ENCODE measurements at places on chromosomes 2 and 18.
A peak's percentile ranks its signal among the peaks of the same experiment; 100 is the strongest.

- DNase-seq, result no peak
These were observed 1134.2 kb upstream of the ZEB2 start for GRCh38 chr2:145654156-145654555.

- DNase-seq, result no peak
These were observed 19.4 kb downstream of the DOK1 start for GRCh38 chr2:74573747-74574562.

DNA sequence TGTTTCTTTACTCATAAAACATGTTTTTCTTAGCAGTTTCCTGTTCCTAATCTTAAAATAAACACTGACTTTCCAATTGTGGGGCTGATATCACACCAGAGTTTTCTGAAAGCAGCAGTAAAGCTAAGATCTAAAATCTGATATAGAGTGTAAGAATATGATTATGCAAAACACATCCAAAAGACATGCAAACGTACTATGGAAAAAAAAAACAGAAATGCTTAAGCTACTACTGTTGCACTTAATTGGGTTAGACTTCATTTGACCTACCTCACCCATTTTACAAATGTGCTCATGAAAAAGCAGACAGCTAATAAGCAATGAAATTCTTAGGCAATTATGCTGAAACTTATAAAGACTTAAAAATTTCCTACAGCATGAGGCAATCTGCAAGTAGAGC lies 10.5 kb downstream of the CYTIP start:
- no peak for DNase-seq

GRCh38 chr2:120254178-120254577 lies 1.5 kb downstream of the RALB start:
- DNase-seq, result no peak

- DNase-seq, result no peak
These were observed 251.7 kb upstream of the HNRNPA3 start for GRCh38 chr2:176960736-176961520.

GRCh38 chr2:69514819-69515218 lies 77.6 kb upstream of the NFU1 start:
- DNase-seq, result no peak

DNA sequence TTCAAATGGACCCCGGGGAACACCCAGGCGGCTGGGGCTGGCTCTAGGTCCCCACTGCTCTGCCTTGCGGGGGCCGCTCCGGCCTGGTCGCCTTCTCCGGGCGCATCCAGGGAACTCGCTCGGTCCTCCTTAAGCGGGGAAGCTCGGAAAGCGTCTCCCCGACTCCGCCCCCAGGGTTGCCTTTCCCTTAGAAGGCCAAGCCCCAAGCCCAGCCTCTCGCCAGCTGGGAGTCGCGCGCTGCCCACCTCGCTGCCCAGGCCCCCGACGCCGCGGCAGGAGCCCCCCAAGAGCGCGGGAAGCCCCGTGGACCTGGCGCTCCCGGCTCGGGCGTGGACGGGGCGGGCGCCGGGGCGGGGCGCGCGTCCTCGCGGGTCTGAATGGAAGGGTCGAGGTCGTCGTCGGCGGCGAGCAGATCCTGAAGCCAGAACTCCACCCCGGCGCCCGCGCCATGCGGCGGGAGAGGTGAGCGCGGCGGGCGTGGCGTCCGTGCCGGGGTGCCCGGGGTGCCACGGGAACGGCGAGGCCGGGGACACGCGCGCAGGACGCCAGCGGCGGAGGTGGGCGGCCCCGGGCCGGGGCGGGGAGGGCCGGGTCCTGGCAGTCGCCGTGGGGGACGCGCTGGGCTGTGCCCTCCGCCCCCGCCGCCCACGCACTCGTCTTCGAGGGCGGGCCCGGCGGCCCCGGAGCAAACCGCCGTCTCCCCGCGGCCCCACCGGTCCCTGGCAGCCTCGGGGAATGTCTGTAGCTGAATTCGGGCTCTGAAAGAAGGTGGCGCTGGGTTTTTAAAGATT lies at the start of gene BOK:
Gene BOK (plus strand): TSS at position 214 of the 791 bp plus-strand sequence. CDS start 739 bp downstream, outside the sequence.
- DNase-seq, result no peak

- no peak for DNase-seq
These were observed 92.0 kb downstream of the USP40 start for GRCh38 chr2:233474308-233475160.

- no peak for DNase-seq
These were observed 118.6 kb downstream of the PTGR3 start for GRCh38 chr18:75090336-75090735.

GRCh38 chr2:70182689-70183088 lies 8.1 kb downstream of the C2orf42 start:
- DNase-seq, result no peak

DNA sequence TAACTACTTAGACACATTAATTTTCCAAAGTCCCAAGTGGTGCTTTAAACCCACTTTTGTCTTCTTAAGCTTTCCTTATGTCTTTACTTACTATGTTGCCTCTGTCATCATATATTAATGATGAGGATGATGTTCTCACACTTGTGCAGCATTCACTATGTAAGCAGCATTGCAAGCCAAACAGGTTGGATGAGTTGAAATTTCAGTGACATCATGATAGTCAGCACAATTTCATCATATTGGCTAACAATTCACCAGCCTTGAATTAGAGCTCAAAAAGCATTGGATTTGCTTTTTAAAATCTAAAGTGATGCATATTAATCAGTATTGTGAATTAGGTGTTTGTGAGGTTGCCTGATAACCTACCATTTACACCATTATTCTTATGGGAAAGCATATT lies 7.7 kb downstream of the APLF start:
- DNase-seq, result no peak

DNA sequence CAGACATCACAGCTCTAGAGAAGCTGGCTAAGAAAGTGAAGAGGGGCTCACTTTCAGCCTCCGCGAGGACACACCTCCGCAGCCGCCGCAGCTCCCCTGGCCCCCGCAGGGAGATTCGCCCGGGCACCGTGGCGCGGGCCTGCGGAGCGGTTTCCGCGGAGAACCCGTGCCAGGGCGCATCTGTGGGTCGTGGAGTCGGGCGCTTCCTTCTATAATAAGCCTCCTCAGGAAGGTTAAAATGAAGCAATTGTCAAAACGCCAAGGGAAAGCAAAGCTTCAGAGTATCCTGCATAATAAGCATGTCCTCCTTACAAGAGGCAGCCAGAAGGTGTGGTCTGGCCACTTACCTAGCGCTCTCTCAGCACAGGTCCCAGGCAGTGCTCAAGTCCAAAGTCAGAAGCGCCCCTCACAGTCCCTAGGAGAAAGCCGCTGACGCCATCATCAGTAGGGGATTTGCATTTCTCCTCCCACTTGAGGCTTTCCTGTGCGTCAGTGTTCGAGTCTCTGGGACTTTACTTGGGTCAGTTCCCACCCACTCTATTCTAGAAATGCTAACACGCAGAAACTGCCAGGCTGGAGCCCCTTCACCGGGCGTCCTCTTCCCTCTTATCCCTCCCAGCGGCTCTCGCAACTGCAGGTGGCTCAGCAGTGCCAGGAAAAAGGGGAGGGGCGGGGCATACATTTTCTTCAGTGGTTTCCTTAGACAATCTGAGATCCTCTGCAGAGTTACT lies at the start of gene STAT4:
Gene STAT4 (minus strand): TSS at position 395 of the 731 bp plus-strand sequence. CDS start 2,791 bp downstream, outside the sequence.
- peak; percentile 74 for DNase-seq

DNA sequence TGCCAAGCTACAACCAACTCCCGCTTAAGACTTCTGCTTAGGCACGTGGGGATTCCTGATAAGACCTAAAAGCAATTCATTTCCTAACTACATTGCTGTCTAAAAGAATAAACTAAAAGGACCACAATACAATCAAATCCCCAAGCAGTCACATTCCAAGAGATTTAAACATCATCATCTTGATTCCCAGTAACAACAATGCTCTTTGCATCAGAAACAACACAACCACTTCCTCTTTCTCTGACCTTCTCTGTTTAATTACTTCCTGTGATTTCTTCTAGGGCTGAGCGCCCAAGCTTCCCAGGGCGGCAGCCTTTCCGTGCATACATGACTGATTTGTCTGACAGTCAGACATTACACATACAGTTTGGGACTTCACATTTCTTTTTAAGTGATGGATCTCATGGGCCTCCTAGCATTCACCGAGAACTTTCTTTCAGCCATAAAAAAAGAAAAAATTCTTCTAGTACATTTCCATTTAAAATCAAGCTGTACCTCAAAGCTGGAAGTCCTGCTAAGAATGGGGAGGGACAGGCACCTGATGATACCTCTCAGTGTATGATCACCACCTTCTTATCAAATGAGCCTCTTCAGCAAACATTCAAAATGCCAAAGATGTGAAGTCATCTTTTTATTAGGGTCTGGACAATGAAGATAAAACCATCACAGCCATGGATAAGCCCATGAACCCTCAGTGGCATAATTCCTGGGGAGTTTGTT lies 11.5 kb downstream of the SPRED2 start:
- DNase-seq, result no peak
